ENCODE measurements at places on chromosomes 4 and X. TPM values are rescaled to one million over a fixed set of nuclear protein-coding genes. Genes with fewer than 3 reads are reported as not detected.
A peak's percentile ranks its signal among the peaks of the same experiment; 100 is the strongest.

GRCh38 chrX:110251526-110251925 lies 66.4 kb downstream of the AMMECR1 start:
- DNase-seq, result no peak

DNA sequence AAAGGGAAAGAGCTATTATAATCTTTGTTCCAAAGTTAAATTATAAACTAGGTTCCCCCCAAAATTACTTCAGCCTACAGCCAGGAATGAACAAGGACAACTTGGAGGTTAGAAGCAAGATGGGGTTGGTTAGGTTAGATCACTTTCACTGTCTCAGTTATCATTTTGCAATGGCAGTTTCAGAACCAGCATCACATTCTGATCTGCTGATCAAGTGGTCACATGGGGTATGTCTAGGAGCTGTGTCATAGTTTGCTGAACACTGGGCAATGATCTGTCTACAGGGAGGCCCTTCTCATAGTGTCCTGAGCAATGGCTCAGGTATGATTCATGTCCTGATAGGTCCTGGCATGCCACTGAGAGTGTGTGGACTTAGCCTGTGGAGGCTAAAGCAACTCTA lies 41.6 kb upstream of the XIAP start:
- DNase-seq, result no peak

GRCh38 chr4:575281-576141 lies 584 bp downstream of the TMEM271 start:
- DNase-seq, result peak; percentile 69

- DNase-seq, result no peak
Measured at GRCh38 chr4:102308032-102308799, 37.1 kb downstream of the SLC39A8 start.

GRCh38 chrX:74509989-74510388 lies 88.7 kb downstream of the SLC16A2 start:
- DNase-seq, result no peak

GRCh38 chr4:98661371-98662054 lies 3.1 kb upstream of the TSPAN5 start:
- DNase-seq, result peak; percentile 56

- DNase-seq, result peak; percentile 43
Measured at GRCh38 chr4:183360161-183360919, 38.1 kb upstream of the CLDN24 start.

DNA sequence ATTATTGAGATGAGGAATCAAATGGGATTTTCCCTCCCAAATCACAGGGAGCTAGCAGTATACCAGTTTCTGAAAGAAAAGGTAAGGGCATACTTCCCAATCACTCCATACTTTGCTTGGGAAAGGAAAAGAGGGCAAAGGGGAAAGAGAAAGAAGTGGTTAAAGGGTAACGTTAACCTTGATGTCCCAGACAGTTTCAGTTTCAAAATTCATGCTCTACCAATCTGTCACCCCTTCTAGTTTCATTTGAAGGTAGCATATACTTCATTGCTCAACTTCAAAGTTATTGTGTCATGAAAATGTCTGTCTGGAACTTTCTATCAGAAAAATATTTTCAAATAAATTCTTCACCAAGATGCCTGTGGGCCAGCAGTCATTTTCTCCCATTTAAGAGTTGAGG lies 16.0 kb downstream of the TNMD start:
- DNase-seq, result no peak

DNA sequence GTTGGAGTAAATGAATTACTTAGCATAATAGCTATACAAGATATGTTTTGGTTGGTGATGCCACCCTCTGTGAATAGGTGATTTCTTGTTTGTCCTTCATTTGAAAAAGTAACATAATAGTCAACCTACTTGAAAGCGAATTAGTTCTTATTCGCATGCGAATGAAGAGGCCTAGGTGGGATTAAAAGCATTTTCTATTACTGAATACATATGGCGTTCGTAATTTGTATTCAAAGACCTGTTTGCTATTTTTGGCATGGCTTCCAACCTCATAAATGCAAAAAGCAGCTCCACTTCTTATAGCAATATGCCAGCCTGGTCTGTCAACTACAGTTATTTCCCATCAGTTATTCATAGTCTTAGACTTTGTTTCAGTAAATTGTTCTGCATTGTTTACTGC lies 261.3 kb downstream of the TENM3 start:
- no peak for DNase-seq

DNA sequence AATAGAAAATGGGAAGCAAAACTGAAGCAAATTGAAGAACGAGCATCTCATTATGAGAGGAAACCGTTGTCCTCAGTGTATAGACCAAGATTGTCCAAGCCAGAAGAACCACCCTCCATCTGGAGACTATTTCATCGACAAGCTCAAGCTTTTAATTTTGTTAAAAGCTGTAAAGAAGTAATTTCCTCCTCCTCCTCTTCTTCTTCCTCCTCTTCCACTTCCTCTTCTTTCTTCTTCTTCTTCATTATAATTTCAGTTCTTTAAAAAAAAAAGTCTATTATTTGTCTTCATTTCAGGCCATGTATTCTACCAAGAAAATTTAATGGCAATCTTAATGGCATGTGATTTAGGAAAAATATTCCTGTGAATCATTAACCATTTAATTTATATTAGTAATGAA lies 7.6 kb downstream of the PRIMPOL start:
- DNase-seq, result no peak

GRCh38 chrX:41921492-41922430 lies 1.6 kb downstream of the CASK start:
- peak; percentile 24 for DNase-seq

DNA sequence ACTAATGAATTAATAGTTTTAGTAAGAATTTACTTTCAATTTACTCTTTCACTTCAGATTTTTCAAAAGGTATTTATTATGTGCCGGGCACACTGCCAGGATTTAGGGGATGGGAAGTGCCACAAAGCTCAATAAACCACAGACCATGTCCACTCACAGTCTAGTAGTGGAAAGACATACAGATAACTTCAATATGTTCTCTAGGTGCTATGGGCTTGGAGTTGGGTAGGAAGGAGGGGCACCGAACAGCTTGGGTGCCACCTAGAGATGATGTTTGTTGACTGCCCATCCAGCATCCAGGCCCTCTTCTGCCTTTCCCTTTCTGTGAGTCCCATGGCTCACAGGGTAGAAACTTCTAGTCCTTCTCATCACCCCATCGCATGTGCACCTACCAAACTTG lies 17.8 kb downstream of the MFAP3L start:
- no peak for DNase-seq

GRCh38 chr4:137310166-137310565 lies 222.1 kb downstream of the PCDH18 start:
- DNase-seq, result no peak

DNA sequence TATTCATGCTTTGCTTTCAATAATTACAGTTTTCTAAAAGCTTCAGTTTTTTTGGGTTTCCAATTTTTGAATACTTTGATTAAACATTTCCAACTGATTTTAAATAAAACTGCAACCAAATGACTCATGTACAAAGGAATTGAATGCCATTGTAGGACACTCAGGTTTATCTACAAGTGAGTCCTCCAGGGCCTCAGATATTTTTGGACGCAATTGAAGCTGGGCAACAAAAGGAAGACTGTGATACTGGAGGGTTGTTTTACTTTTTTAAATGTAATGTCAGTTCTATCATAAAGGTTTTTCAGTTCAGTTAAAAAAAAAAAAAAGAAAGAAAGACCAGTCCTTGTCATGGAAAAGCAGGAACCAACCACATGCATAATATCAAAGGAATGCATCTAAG lies 64.2 kb downstream of the MAGEA10 start:
- no peak for DNase-seq

- peak; percentile 54 for DNase-seq
Measured at GRCh38 chrX:63784902-63785707, at the start of gene ARHGEF9. ARHGEF9 (minus strand) TSS chrX:63785214; CDS start chrX:63785145, 69 bp downstream.

DNA sequence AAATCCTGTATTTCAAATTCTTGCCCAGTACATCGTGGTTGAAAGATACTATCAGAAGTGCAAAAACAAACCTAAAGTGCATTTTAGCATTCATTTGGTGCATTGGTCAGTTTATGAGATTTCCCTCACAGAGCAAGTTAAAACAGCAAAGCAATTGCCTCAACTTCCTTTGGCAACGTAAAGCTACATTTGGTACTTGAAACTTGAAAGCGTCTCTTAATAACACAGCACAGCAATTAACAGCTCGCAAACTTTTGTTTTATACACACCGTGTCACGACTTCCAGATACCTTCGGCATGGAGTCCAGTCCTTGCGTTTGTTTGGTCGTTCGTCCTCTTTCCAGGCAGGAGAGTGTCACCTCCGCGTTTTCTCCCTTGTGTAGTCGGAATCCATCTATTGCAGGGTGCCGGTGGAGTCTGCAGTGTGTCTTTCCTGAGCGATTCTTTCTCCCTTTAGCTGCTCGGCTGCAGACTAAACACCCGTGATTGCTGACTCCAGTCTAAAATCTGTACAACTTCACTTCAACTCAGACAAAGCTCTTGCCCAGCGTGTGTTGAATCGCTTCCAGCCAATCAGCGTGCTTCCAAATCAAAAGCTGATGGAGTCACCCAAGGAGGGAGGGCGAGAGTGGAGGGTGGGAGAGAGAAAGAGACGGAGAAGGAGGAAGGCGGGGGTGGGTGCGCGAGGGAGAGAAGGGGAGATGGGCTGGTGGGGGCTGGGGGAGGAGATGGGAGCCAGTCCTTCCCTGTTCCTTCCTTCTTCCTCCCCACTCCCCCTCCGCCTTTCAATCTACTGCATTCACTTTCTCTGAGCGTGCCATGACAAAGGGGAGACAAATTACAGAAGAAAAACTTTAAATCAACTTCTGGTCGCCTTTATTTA lies at the start of gene PCDH18:
PCDH18 (minus strand) TSS at position 509 of the 883 bp plus-strand sequence; CDS start at position 103, 406 bp downstream.
- DNase-seq, result peak; percentile 99

- DNase-seq, result peak; percentile 59
Measured at GRCh38 chr4:100657187-100657586, 139.4 kb upstream of the EMCN start.

DNA sequence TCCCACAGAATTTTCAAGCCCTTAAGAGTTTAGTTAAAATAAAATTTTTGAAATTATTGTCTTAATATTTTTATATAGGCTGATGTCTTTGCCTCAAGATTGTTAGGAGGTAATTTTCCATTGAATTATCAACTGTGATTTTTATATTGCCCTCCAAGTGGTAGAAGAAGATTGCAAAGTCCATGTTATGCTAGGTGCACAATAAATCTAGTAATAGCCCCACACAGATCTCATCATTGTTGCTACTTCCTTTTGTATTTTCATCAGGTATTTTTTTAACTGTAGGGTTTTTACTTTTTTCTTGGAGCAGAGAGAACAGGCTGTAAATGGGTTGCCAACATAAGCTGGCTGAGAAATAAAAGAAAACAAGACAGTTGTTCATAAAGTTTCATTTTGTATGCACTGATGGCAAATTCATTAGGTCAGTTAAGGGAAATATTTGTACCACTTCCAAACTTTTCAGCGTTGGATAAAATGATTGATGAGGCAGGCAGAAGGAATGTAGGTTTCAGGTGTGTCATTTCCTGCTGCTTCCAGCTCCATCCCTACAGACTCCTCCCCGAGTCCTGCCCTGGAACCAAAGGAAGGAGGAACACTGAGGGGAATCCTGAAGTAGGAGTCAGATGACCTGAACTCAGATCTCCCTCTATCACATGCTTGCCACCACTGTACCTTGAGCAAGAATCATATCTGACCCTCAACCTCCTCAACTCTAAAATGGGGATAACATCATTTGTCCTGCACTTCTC lies 105.5 kb downstream of the PRRG1 start:
- no peak for DNase-seq

DNA sequence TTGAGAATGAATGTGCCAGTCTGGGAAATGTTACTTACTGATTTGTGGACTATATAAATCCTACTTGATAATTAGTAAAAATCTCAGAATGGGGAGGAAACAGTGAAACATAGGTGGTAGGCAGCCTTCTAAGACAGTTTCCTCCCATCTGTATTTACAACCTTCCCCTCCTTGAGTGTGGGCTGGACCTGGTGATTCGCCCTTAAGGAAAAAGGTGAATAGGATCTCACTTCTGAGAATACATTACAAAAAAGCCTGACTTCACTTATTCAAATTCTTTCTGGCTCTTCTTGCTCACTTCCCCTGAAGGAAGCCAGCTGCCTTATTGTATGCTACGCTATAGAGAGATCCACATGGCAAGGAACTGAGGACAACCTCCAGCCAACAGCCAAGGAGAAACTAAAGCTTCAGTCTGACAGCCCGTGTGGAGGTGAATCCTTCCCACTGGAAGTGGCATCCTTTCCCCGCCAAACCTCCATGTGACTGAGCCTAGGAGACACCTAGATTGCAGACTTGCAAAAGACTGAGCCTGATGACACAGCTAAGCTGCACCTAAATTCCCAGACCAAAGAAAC lies 585.0 kb downstream of the STPG2 start:
- no peak for DNase-seq

DNA sequence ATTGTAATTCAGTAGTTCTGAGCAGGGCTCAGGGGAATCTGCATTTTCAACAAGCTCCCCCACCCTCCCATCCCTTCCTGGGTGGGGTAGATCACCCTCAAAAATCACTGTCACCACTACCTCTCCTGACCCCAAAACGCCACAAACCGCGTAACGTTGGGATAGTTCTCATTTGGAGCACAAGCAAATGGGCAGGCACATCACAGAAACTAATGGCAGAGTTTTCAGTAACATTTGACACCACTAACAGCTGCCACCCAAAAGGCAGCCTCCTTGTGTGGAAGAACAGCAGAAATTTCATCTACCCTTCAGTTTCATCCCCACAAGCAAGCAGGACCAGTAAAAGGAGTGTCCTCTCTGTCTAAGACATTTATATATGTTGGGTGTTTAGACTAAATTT lies 132.7 kb downstream of the PALLD start:
- DNase-seq, result no peak

Gene EFNB1
- total RNA-seq, result 21.2 TPM

Gene FAM149A
- 20.0 TPM for total RNA-seq

Gene TCEAL6
- not detected for total RNA-seq

Gene IL1RAPL2
- total RNA-seq, result 2.2 TPM

Gene ACSL4
- total RNA-seq, result 64.0 TPM

Gene SMR3B
- total RNA-seq, result 8.9 TPM

Gene RS1
- total RNA-seq, result 0.24 TPM

Gene GPC4
- 17.1 TPM for total RNA-seq

Gene NPY2R
- 1.4 TPM for total RNA-seq

Gene UGT8
- 3.6 TPM for total RNA-seq

Gene MAGEE2
- total RNA-seq, result 0.48 TPM

Gene ADGRG4
- 0.72 TPM for total RNA-seq
